Dermis blood vessel endothelial cell (primary cell): ENCODE measurements at places on chromosomes 12 and 14. TPM values are rescaled to one million over a fixed set of nuclear protein-coding genes. Genes with fewer than 3 reads are reported as not detected.

SPX gene
- 0.05 and 0.51 TPM in 2 replicates for total RNA-seq

POTEG gene
- total RNA-seq = not detected in 2 replicates

CHD8 gene
- total RNA-seq = 51.9 and 84.9 TPM in 2 replicates

NOXRED1 gene
- total RNA-seq = under 0.01 TPM in 1 of 2 replicates, not detected in the other

SMCO2 gene
- 0.23 and 0.34 TPM in 2 replicates for total RNA-seq

MYO1A gene
- not detected in 2 replicates for total RNA-seq

KANSL2 gene
- 55.8 and 63.0 TPM in 2 replicates for total RNA-seq

FAR2 gene
- 43.7 and 61.9 TPM in 2 replicates for total RNA-seq

NEMF gene
- total RNA-seq = 72.0 and 74.0 TPM in 2 replicates

USP44 gene
- 3.4 and 5.4 TPM in 2 replicates for total RNA-seq

MYF5 gene
- not detected in 2 replicates for total RNA-seq

RPL36AL gene
- 210 and 341 TPM in 2 replicates for total RNA-seq

TTC5 gene
- 30.5 and 31.8 TPM in 2 replicates for total RNA-seq

MYH6 gene
- total RNA-seq = not detected in 2 replicates

KCNJ8 gene
- 0.14 and 0.17 TPM in 2 replicates for total RNA-seq

INTS13 gene
- total RNA-seq = 31.8 and 42.8 TPM in 2 replicates

C12orf50 gene
- total RNA-seq = not detected in 2 replicates

HOXC4 gene
- total RNA-seq = not detected in 2 replicates

DICER1 gene
- total RNA-seq = 34.3 and 38.3 TPM in 2 replicates

CCDC197 gene
- not detected in 2 replicates for total RNA-seq

AEBP2 gene
- 38.5 and 51.2 TPM in 2 replicates for total RNA-seq

CAPZA3 gene
- total RNA-seq = not detected in 2 replicates

TC2N gene
- total RNA-seq = 16.8 and 24.2 TPM in 2 replicates

IKBIP gene
- total RNA-seq = 44.4 and 51.6 TPM in 2 replicates

ZNF10 gene
- total RNA-seq = 5.6 and 12.9 TPM in 2 replicates

MSRB3 gene
- total RNA-seq = 40.0 and 67.5 TPM in 2 replicates

CLEC4E gene
- not detected in 2 replicates for total RNA-seq

TSPAN9 gene
- 70.8 and 125 TPM in 2 replicates for total RNA-seq

KCTD10 gene
- 74.5 and 85.6 TPM in 2 replicates for total RNA-seq

GYS2 gene
- not detected in 2 replicates for total RNA-seq

KRT77 gene
- total RNA-seq = not detected in 2 replicates

SAMD15 gene
- 0.88 and 1.0 TPM in 2 replicates for total RNA-seq

ANKRD52 gene
- 23.0 and 31.5 TPM in 2 replicates for total RNA-seq

OASL gene
- total RNA-seq = 0.34 and 0.74 TPM in 2 replicates

CCDC196 gene
- total RNA-seq = not detected in 2 replicates

WSCD2 gene
- total RNA-seq = not detected in 2 replicates

GPR137C gene
- total RNA-seq = 1.4 and 2.2 TPM in 2 replicates

SYT10 gene
- not detected in 2 replicates for total RNA-seq

FAIM2 gene
- not detected in 2 replicates for total RNA-seq

EML5 gene
- total RNA-seq = under 0.01 and 0.19 TPM in 2 replicates

FAM181A gene
- total RNA-seq = not detected in 2 replicates
